Activated CD8-positive, alpha-beta memory T cell treated with anti-CD3 and anti-CD28 coated beads for 1 hour (primary cell): ENCODE measurements at places on chromosomes 7 and 10.

GRCh38 chr7:41869091-41869490 is 166.2 kb upstream of the INHBA start:
- no peak for DNase-seq

GRCh38 chr7:121938429-121938996 is 65.6 kb downstream of the PTPRZ1 start:
- no peak for DNase-seq

GRCh38 chr10:23692736-23693135 is 253.9 kb downstream of the OTUD1 start:
- DNase-seq = no peak

- no peak for DNase-seq
These were observed 42.9 kb upstream of the PCBD1 start for GRCh38 chr10:70931168-70931815.

DNA sequence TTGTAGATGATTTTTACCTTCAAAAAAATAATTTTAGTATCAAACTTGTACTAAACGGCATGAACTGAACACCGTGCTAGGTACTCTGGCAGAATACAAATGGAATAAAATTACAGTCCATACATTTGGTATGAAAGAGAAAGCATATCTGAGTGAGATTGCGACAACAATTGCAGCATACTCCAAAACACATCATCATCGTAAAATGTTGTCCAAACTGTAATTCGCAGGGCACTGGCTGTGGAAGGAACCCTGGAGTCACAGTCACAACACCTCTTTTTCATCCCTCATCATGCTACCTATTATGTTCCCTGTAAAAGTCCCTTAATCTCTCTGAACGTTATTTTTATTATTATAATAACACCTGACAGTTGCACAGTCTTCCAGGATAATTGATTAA is 13.5 kb downstream of the CREM start:
- DNase-seq = no peak
